Stimulated activated CD8-positive, alpha-beta memory T cell treated with anti-CD3 and anti-CD28 coated beads, Interleukin-12 subunit alpha, Interleukin-12 subunit beta, amount 100 ng/mL, for 1 hour (primary cell): ENCODE measurements at places on chromosomes 6 and 20.

- no peak for DNase-seq
These were observed 115.2 kb upstream of the BCLAF1 start for GRCh38 chr6:136404627-136405419.

DNA sequence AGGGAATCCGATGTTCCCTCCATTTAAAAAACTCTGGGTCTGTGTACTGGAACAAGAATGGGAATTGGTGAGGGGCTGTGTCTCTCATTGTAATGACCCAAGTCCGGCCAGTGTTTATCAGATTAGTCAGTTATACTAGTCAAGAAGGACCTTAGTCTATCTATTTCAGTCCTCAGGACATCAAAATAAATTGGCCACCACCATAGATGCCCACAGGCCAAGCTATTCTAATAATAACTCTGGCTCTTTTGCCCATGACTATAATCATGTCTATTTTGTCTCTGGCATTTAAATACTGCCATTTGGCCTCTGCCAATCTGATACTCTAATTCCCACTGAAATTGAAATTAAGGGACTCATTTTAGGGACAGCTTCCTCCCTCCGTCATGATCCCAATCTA is 37.8 kb downstream of the ELOVL4 start:
- no peak for DNase-seq

- DNase-seq = no peak
These were observed 112.9 kb upstream of the MLIP start for GRCh38 chr6:53998303-53998702.

DNA sequence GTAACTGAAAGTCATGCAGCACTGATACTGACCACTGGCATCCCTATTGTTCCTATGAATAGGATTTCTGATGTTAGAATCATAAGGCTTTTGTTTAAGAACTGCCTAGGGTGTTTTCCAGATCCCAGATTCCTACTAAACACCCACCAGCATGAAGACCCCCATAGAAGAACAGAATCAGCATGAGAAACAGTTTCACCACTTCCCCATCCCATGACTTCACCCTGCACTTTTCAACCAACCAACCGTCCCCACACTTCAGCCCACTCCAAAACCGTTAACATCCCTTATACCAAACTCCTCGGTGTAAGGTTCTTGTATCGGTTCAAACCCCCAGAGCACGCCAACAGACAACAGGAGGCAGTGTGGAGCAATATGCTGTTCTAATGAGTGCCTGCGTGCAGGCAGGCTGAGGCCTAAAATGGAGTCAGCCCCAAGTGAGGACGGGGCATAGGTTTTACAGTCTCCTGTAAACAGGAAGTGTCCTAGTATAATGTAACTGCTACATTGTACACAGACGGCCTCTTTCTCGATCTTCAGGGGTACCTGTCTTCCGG is 11.4 kb upstream of the SSTR4 start:
- no peak for DNase-seq

DNA sequence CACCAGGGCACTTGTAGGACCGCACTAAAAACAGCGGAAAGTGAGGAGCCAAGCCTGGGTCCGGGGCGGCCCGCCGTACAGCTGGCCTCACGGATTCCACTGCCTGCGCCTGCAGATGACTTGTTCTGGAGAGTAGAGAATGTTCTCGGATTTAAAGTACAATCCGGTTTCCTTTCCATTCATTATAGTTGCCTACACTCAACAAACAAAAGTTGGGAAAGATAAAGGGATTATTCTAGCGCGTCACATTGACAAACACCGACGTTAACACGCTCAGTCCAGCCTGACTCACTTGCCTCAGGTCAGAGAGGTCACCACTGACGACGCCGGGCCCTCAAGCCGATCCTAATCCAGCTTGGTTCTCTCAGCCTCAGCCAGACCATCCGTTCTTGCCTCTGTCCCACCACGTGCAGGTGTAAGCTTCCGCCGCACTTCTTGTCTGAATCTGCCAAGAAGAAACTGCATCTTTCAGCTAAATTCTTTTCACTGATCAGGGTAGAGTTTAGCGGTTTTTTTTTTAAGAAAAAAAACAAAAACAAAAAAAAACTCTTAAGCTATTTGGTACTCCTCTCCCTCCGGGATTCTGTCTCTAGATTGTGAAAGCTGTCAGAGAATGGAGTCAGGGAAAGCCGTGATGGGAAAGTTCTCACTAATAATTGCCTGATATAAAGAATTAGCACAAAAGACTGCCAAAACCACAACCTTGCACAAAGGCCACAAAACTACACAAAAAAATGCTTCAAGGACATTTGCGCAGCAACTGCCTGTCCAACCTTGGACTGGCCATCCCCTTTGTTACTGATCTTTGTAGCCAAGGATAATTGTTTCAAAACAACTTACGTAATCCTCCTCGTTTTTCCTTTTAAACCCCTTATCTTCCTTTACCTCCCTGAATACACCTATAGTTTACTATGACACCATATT is 1.1 kb upstream of the PHF10 start:
- no peak for DNase-seq

GRCh38 chr6:156545021-156545420 is 232.2 kb upstream of the ARID1B start:
- DNase-seq = no peak

DNA sequence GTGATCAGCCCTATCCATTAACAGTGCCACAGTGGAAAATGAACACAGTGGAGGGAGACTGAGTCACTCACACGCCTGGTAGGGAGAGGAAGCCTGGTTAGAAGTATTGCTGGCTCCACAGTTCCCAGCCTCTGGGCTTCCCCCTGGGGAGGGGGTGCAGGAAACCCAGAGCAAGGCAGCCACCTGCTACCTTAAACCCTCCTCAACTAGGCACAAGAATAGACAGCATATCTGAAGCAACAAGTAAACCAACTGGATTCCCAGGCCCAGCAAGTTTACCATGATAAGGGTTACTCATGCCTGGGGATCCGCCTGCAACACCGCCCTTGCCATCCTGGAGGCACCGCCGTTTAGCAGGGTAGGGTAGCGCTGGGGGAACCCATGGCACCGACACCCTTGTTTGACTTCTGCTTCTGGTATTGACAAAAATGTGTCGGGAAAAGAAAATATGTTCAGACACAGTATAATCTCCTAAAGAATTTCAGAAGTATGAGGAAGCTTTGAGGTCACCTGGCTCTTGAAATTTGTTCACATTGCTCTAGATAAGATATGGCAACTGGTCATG is 38.3 kb downstream of the SLC22A23 start:
- no peak for DNase-seq

DNA sequence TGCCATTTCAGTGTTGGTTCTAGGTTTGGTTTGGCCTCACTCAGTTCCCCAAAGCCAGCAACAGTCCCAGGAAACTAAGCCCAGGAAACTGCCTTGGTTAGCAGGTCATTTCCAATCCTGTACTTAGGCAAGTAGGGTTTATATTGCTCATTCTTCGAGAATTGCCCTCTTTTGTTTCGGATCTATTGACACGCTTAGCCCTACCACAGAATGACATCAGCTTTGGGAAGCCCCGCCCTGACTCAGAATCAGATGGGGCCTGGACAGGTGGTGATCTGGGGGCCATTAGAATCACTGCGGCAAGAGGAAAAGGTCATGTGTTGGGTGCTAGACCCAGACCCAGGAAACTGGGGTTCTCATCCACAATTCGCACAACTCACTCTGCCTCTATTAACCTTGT is 578.2 kb downstream of the QKI start:
- no peak for DNase-seq

DNA sequence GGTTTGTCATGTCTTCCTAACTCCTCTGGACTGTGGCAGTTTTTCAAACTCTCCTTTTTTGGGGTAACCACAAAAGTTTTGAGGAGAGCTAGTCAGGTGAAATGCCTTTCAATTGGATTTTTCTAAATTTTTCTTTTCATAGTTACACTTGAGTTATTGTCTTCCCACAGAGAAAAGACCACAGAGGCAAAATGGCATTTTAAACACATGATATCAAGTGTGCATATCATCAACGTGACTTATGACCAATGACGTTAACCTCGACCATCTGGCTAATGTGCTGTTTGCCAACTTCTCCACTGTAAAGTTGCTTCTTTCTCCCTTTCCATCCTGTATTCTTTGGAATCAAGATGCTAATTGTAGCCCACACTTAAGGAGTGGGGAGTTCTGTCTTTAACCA is 41.3 kb upstream of the SNAP25 start:
- DNase-seq = no peak

- DNase-seq = no peak
These were observed 56.7 kb upstream of the CEP85L start for GRCh38 chr6:118708055-118708454.

DNA sequence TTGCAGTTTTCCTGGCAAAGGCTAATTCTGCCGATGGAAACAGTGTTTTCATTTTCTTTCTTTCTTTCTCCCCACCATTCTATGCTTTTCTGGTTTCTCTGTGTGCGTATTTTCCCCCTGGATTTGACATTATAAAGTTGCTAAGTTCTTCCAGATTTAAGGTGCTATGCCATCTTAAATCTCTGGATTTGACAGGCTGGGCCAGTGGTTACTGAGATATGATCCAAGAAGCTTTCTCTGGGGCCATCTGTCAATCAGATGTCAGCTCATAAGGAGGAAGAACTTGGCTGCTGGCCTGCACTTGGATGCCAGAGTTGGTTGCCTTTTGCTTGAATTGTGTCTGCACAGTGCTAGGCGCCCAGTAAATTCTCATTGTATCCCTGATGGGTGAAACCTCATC is 39.7 kb downstream of the SLC2A10 start:
- no peak for DNase-seq

DNA sequence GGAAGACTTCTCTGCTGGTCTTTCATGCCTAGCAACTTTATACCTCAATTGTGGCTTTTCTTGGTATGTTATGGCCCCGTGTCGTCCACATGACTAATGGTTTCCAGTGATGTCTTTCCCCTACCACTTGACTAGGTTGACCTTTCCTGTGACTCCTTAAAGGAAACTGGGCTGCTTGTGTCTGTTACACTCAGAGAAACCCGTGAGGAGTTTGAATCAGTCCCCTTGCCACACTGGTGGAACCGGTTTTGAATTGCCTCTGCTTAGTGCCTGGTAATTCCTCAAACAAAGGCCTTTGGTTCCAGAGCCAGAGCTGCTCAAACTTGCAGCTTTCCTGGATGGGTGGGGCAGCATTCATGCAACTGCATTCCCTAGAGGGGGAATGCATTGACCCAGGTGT is 21.9 kb downstream of the ECT2L start:
- no peak for DNase-seq
